ENCODE measurements at places on chromosomes 6 and 20. TPM values are rescaled to one million over a fixed set of nuclear protein-coding genes. Genes with fewer than 3 reads are reported as not detected.

Gene TP53RK
- 13.2 TPM for total RNA-seq

Gene KHDC1L
- not detected for total RNA-seq

Gene PLEKHG1
- total RNA-seq = 1.5 TPM

Gene TPD52L1
- total RNA-seq = 7.5 TPM

Gene DOK5
- total RNA-seq = 35.9 TPM

Gene CPNE5
- total RNA-seq = not detected

Gene HLA-F
- 3.8 TPM for total RNA-seq

Gene SEL1L2
- total RNA-seq = not detected

Gene RNF217
- 21.1 TPM for total RNA-seq

Gene WFDC5
- total RNA-seq = not detected

Gene GNMT
- total RNA-seq = not detected

Gene TSPO2
- not detected for total RNA-seq

Gene ADGB
- total RNA-seq = not detected

Gene CCN6
- not detected for total RNA-seq

Gene CTCFL
- total RNA-seq = not detected

Gene POU3F2
- total RNA-seq = not detected

Gene SPINT4
- total RNA-seq = not detected

Gene FAM217A
- not detected for total RNA-seq

Gene MAP3K7
- 28.8 TPM for total RNA-seq

Gene FNDC11
- total RNA-seq = 0.19 TPM

Gene SDC4
- 106 TPM for total RNA-seq

Gene AIF1
- total RNA-seq = not detected

Gene CST5
- total RNA-seq = not detected

Gene MAP7
- total RNA-seq = 1.4 TPM

Gene DEFB132
- not detected for total RNA-seq

Gene RSPH4A
- total RNA-seq = under 0.01 TPM

Data from regular cardiac myocyte (primary cell).